ENCODE measurements at places on chromosomes 16 and 17.
A peak's percentile ranks its signal among the peaks of the same experiment; 100 is the strongest.

DNA sequence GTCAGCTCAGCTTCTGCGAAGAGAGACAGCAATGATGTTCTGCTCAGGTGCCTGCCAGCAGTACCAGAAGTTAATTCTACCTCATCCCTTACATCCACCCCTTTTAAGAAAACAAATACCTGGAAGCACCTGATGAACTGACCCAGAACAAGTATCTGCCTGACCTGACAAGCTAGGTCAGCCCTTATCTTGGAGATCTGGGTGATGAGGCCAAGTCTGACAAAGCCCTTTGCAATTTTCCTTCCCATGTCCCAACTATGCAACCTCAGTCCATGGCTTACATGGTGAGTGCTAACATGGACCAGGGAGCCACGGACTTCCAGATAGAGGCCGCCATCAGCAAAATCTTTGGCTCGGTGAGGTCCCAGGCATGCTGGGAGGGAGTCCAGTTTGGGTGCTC, 3.6 kb downstream of the ACADVL start:
- no peak for DNase-seq

DNA sequence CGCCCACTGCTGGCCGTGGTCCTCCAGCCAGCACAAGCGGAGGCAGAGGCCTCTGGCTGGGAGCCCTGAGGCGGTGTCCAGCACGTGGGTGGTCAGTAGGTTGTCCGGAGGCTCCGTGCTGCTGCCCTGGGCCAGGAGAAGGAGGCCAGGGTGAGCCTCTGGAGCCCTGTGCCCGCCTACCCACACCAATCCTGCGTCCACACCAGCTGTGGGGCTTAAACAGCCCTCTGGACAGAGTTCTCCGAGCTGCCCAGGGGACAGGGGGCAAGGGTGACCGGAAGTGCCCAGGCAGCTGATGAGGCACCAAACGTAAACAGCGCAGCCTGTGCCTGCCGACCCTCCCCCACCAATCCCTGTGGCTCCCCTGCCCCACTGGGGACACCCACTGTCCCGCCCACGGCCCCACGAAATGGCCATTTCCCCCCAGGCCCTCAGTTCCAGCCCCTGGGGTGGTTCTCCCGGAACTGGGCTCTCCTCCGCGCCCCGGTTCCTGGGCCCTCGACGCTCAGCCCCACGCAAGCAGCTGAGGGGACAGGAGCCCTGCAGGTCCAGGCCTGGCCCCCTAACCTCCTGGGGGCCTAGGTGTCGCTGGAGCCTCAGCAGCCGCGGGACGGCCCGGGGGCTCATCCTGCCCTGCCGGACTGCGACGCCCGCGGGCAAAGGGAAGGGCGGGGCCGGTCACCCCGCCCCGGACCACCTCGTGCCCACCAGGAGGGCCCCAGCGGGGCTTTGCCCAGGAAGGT, 27.9 kb upstream of the DBNDD1 start:
- DNase-seq = peak; percentile 26

DNA sequence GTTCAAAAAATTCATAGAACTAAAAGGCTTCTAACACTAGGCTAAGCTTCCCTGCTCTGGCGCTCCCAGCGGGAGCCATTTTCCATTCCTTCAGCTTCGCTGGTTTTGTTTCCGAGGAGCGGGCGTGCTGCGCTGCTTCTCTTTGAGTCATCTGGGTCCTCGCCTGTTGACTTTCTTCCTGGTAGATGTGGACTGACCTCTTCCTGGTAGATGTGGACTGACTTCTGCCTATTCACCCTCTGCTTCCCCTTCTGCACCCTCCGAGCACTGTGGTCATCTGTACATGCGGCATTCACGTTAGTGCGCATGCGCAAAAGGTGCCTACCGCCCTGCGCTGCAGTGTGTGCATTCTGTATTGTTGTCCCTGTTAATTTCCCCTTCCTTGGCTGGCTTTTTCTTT, 40.8 kb upstream of the SEC14L1 start:
- DNase-seq = no peak

DNA sequence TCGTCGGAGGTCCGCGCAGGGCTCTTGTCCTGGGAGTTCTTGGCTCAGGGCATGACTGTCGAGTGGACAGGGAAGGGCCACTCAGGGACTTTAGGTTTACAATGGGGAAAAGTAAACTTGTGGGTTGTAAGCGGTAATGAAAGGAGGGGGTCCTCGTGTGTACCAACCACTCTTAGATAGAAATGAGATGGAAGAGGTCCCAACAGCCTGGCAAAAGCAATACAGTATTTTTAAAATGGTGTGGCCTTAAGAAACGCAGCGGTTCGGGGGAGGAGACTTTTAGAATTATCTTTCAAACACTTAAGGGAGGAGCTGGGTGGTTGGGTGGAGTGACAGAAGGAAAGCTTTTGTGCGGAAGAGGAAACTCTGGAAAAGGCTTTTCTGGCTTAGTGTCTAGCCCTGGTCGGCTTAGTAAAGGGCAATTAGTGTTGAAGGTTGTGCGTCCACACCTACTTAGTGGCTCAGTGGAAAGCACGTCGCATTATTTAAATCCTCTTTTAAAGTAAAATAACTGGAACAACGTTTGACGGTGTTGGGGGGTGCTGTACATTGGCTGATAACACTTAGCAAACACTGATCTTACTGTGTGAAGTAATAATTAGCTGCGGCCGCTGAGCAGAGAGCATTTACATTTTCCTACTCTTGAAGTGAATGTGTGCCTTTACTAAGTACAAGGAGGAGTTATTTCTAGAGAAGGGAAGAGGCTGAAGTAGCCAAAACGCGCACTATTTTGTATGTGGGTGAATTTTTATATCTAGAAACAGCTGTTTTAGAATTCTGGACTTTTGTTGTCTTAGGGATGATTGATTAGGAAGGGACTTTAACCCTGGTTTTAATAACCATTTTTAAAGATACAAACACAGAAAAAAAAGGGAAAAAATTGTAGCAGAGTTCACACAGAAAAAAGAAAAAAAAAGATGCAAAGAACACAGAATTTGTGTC, 1.0 kb downstream of the WSB1 start:
- peak; percentile 62 for DNase-seq

DNA sequence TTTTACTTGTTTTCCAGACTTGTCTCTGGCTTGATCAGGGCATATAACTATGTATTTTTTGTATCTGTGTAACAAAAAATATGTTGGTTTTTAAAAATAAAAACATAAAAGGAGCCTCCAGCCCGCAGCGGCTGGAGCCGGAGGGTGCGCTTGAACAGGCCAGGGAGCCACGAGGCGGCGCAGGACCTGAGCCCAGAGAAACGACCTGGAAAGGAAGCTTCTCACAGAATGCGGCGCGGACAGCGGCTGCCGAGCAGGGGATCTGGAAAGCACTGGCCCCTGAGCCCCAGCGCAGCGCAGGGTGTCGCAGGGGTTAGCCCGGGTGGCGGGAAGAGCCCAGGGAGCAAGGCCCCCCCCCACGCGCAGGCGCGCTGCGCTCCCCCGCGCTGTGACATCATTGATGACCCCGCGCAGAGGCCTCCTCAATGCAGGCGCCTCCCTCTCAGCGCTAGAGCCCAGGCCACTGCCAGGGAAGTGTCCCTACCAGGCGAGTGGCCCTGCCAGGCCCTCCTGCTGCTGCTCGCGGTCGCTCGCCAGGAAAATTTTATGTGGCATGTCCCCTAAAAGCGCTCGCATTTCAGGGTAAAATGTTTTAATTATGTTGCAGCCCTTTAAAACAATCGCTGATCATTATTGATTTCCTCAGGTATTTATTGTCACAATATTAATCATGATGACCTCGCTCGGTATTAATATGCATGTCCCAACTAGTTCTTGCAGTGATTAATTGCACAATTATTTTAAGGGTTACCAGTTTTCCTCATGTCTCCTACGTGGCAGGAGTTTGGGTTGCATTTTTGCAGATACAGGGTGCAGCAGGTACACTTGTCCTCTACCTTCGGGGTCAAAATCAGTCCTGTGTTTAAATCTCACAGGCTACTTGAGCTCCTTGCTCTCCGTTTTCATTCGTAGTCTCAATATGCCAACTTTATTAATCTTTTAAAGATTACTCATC, 134.2 kb downstream of the USP22 start:
- peak; percentile 94 for DNase-seq

All from GM10248 (cell line).